ENCODE measurements at places on chromosomes 5 and 9. TPM values are rescaled to one million over a fixed set of nuclear protein-coding genes. Genes with fewer than 3 reads are reported as not detected.

Gene ARHGEF39
- total RNA-seq = 0.52 TPM

Gene MARCHF6
- total RNA-seq = 110 TPM

Gene BSPRY
- total RNA-seq = 1.0 TPM

Gene ST8SIA4
- total RNA-seq = 6.3 TPM

Gene ANKRD34B
- total RNA-seq = under 0.01 TPM

Gene CCDC192
- total RNA-seq = not detected

Gene MELK
- total RNA-seq = 6.3 TPM

Gene C9orf85
- 18.3 TPM for total RNA-seq

Gene ANKRD31
- total RNA-seq = under 0.01 TPM

Gene GPR107
- total RNA-seq = 19.8 TPM

Gene GAPT
- total RNA-seq = not detected

Gene UBE2R2
- total RNA-seq = 18.3 TPM

Gene RGP1
- 7.8 TPM for total RNA-seq

Gene EPB41L4B
- total RNA-seq = 6.8 TPM

Gene CBY3
- not detected for total RNA-seq

Gene NMUR2
- not detected for total RNA-seq

Gene OR13C3
- not detected for total RNA-seq

Gene NDUFS6
- total RNA-seq = 37.1 TPM

Gene CCDC152
- 1.6 TPM for total RNA-seq

Gene F2RL2
- under 0.01 TPM for total RNA-seq

Gene CD72
- 2.1 TPM for total RNA-seq

Gene NR2F1-AS1
- total RNA-seq = 5.2 TPM

Gene FCN2
- 1.0 TPM for total RNA-seq
